ENCODE measurements at places on chromosomes 7 and 10.

DNA sequence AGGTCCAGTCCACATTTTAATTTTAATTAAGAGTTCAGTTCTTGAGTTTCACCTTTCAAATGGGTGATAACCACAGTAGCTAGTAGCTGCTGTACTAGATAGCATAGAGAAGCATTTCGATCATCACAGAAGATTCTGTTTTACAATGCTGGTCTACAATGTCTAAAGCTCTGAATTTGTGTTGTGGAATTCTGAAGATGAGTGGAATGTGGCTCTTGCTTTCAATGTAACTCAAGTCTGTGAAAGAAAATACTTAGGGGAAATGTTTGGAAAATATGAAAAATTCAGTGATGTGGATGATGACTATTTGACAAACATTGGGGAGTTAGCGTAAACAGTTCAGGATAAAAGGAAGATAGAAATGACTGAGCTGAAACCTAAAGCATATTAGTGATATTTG lies 139.4 kb downstream of the GNAT3 start:
- DNase-seq = no peak

- DNase-seq = peak; percentile 82
Observed at GRCh38 chr10:113854013-113854760, at the start of the genes DCLRE1A and NHLRC2. Gene DCLRE1A, minus strand, starts transcription at chr10:113854082. Its CDS starts 900 bp downstream, at chr10:113853182. Gene NHLRC2, plus strand, starts transcription at chr10:113854661. Its CDS starts 212 bp downstream, at chr10:113854873.

DNA sequence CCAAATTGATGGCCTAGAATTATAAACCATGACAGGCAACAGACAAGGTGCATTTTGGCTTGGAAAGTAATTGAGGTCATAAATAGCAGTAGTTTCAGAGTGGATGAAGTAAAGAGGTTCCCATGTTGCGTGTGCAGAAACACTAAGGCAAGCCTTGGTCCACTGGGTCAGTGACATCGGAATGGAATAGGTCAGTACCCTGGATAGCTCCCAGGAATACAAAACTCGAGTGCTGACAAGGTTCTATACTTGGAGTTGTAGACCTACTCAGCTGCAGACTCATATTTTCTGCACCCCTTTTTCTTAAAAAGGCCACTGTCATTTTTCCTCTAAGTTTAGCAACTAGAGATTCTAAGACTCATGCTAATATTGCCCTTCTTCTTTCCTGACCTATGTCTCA lies 132.8 kb downstream of the DYNC1I1 start:
- DNase-seq = no peak

DNA sequence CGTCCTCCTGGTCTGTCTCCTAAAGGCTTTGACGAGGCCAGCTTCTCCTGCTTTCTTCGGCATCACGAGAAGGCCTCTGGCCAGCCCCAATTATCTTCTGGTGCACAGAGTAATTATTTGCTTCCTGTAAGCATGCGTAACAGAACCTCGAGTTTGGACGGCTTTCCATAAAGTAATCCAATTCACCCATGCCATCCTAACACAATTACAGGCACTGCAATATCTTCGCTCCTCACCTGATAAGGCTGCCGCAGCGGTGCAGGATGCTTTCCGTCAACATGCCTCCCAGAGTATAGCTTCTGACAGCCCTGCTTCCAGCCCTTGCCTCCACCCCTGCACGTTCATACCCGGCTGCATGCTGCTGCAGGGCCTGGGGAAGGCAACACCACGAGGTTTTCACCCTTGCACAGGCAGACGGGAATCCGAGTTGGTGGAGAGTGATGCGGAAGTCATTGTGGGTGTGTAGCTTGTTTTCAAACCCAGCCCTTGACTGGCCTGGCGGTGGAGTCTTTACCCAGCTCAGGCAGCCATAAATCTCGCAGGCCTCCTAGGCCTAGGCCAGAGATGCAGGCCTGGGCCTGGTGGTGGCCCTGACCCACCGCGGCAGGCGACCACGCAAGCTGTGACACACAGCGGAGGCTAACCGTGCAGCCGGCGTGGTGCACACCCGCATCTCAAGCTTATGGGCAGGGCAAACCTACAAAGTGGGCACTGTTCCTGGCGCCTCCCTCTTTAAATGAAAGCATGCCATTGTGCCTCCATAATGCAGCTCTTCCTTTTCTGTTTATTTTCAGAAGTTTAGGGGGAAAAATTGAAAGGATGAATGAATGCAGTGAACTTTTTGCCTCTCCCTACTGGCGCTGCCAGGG lies 12.7 kb downstream of the EBF3 start:
- DNase-seq = no peak

DNA sequence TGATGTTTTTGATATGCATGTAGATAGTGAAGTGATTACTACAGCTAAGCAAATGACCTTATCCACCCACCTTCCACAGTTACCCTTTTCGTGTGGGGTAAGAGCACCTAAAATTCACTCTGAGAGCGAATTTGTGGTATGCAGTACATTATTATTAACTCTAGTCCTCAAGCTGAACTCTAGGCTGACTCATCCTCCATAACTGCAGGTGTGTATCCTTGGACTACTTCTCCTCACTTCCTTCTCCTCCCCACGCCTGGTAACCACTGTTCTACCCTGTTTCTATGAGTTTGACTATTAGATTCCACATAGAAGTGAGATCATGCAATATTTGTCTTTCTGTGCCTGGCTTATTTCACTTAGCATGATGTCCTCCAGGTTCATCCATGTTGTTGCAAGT lies 484.6 kb downstream of the GATA3 start:
- DNase-seq = no peak

DNA sequence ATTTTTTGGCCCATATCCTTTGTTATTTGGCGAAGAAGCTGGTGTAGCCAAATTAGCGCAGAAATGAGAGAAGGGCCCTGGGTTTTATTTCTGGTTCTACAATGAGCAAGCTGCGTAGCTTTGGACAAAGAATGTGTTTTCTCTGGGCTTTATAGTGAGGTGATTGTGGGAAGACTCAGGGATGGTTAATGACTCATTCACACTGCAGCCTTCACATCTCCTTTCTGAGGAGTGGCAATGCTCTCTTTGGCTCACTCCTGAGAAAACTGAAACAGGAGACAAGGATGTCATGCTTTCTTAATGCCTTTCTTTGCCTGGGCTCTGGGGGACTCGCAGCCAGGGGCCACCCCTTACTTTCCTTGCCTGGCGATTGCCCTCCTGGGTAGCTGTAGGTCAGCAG lies 271.0 kb upstream of the PODXL start:
- no peak for DNase-seq

GRCh38 chr7:158353606-158354570 lies 233.7 kb downstream of the PTPRN2 start:
- DNase-seq = no peak

DNA sequence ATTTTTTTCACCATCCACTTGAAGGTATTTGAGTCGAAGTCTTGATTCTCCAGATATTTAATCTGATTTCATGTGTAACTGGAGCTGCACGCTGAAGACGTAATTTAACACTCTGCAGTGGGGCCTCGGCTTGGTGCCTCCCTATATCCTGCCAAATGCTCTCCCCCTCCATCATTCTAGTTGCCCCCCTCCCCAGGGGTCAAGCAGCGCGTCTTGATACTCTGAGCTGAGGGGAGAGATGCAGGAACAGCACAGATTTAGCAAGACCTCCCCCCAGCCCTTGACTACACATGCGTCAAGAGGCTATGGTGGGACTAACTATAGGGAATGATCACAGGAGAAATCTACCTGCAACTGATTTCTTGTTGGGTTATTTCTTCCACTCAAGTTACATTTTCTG lies 85.8 kb downstream of the PRPF18 start:
- no peak for DNase-seq

GRCh38 chr7:156947120-156947843 lies 2.2 kb upstream of the NOM1 start:
- no peak for DNase-seq

DNA sequence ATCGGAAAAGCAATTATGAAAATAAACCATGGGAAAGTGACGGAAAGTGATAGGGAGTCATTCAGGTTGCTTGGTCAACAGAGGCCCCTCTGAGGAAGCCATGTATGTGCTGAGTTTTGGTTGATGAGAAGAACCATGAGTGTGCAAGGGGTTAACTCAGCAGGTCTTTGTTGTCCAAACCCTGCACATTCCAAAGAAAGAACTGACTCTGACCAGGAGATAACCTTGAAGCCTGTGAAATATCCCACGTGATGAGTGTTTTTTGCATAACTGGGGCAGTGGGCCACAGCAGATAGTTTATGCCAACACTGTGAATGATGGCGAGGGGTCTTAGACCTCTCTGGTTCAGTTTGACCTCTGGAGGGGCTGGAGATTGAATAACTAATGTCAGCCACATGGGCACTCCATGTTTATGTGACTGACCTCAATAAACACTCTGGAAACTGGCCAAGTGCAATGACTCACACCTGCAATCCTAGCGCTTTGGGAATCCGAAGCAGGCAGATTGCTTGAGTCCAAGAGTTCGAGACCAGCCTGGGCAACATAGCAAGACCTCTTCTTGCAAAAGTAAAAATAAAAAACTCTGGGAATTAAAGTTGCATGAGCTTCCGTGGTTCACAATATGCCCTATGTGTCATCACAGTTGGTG lies 154.0 kb upstream of the FOXK1 start:
- DNase-seq = no peak

DNA sequence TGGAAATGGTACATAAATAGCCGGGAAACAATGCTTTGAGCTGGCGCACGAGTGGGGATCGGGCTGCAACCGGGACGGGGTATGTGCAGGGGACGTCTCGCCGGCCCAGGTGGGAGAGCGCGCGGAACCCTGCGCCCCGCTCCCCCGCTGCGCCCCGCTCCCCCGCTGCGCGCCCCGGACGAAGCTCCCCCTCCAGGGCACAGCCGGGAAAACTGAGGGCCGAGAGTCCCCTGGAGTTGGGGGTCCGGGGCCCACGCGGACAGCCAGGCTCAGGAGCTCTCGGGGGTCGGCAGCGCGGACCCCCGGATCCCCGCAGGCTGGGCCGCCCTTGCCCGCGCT lies 514 bp downstream of the RADIL start:
- no peak for DNase-seq

DNA sequence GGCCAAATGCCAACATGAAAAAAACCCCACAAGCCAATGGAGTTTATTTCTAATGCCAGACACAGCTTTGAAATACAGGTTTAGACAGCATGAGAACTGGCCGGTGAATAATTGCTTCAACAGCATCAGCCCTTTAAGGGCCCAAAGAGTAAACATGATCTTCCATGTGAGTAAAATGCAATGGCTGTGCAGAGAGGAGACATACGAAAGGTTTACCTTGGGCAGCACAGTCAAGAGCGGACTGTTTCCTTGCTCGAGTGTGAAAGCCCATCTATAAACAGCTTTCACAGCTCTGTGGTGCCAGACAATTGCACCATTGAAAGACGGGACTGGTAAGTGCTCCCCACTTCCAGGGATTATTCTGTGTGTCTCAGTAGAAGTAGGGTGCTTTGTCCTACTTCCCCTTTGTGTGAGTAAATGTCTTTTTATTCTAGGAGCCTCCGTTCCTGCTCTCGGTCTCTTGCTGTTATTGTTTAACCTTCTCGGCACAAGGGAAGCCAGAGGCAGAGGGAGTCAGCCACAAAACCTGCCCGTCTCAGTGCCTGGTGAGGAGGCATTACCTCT lies 77.8 kb upstream of the KAT6B start:
- no peak for DNase-seq

DNA sequence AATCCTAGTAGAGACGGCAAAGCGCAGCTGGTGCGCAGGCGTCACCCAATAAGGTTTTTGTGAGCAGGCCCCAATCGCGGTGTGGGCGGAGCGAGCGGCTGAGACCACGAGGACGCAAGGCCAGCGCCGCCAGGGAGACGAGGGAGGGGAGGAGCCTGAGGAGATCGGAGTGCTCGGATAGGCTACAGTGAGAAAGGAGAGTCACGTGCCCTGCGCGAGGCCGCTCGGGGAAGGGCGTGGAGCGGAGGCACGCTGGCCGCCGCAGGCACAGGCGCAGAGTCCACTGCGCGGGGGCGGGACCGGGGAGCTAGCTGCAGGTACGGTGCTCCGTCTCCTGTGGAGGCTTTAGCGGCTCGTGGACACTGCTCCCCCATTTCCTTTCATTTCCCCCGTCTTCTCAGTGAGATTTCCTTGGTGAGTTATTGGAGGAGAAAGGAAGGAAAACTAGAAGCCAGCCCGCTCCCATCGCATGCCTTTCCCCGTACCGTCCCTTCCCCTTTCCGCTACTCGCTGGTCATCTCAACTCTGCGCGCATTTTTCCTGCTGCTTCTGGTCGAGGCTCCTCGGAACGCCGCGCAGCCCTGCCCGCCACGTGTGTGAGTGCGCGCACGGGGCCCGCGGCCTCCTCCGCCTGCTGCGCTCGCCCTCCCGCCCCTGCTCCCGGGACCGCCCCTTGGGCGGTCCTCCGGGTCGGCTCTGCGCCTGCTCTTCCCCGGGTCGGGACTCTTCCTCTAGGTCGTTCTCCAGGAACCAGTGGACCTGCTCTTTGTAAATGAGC lies at the start of gene THNSL1:
Gene THNSL1 (plus strand): TSS at position 237 of the 778 bp plus-strand sequence. CDS start 6,612 bp downstream, outside the sequence.
- DNase-seq = peak; percentile 75

All from bone marrow (tissue), 2 donors.